EL (cell line): ENCODE measurements at places on chromosomes 7 and 10.

- DNase-seq = no peak
These were observed 231.4 kb downstream of the DNAJB6 start for GRCh38 chr7:157568106-157568769.

DNA sequence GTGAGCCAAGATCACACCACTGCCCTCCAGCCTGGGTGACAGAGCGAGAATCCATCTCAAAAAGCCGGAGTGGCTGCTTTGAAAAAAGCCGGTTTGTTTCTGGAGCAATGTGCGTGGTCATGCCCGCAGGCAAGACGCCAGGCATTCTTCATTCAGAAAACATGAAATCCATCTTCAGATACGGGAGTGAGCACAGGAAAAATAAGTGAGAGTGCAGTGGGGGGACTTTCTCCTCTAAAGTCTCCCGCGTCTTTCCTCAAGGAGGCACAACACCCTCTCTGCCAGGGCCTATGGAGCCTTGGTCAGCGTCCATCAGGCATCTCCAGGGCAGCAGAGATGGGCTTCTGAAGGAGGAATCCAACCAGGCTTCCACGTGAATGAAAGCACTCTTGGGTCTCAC is 62.3 kb upstream of the DGKI start:
- no peak for DNase-seq

GRCh38 chr7:39741942-39742623 is 118.7 kb downstream of the RALA start:
- DNase-seq = no peak

- DNase-seq = peak; percentile 71
These were observed 21.2 kb downstream of the YAE1 start for GRCh38 chr7:39587393-39587792.

GRCh38 chr7:114784746-114785145 is 137.1 kb upstream of the MDFIC start:
- no peak for DNase-seq

GRCh38 chr7:27972276-27972675 is 208.3 kb downstream of the JAZF1 start:
- DNase-seq = no peak

DNA sequence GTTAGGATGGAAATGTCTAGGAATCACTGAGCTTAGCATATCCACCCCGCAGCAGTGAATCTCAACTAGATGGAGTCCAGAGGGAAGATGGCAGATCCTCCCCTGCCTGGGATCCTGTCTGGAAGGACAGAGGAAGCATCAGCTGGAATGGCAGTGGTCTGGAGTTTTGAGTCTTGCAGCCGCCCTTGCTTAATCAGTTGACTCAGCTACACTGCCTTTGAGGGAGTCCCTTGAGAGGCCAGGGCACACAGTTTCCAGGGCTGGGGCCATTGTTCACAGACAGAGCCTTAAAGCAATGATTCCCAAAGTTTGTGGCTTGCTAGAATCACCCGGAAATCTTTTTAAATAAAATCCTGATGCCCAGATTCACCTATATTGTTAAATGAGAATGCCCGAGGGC is 128.1 kb downstream of the NT5C2 start:
- DNase-seq = no peak
